Dermis blood vessel endothelial cell (primary cell): ENCODE measurements at places on chromosomes 6 and 20. TPM values are rescaled to one million over a fixed set of nuclear protein-coding genes. Genes with fewer than 3 reads are reported as not detected.

Gene CENPW
- 4.8 and 16.6 TPM in 2 replicates for total RNA-seq

GRCh38 chr6:133407320-133408100 lies 166.4 kb downstream of the EYA4 start:
- no peak for DNase-seq

DNA sequence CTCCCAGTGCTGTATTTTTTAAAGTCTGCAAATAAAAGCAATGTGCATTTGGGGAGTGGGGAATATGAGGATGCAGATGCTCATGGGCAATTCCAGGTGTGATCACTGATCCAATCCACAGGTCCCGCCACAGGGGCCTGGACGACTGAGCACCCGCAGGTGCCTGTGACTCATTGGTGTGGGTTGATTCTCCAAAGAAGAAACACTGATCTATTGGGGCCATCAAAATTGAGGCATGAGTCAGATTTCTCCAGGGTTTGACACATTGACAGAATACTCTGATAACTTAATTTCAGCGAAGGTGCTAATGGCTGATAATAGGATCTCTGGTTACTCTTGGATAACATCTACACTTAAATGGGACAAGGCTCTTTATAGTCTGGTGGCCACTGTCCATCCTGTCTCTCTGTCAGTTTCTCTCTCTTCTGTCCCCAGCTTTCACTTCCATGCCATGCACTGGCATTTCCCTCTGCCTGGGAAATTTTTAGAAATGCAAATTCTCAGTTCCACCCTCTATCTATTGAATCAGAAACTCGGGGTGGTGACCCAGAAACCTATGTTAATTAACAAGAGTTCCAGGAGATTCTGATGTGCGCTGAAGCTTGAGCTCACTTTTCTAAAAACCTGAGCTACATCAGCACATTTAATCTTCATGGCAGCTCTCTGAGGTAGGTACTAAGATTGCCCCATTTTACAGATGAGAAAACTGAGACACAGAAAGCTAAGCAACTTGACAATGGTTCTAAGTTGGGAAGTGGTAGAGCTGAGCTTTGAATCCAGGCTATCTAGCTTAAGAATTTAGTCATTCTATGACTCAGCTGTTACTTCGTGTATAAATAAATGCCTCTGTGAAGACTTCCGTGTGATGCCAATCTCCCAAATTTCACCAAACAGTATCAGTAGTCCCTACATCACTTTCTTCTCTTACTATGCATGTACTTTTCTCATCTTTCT lies 10.2 kb upstream of the RCAN2 start:
- no peak for DNase-seq

GRCh38 chr6:128597004-128597403 lies 76.6 kb upstream of the PTPRK start:
- no peak for DNase-seq
